ENCODE measurements at places on chromosomes 4 and X. TPM values are rescaled to one million over a fixed set of nuclear protein-coding genes. Genes with fewer than 3 reads are reported as not detected.

The DLG3 gene
- 9.7 TPM for total RNA-seq

The TRIM75 gene
- not detected for total RNA-seq

The NAAA gene
- 15.0 TPM for total RNA-seq

The RPS6KA6 gene
- total RNA-seq, result 2.3 TPM

The TSPAN5 gene
- 66.0 TPM for total RNA-seq

GRCh38 chr4:13944095-13944511, 316.6 kb upstream of the BOD1L1 start:
- no peak for DNase-seq

DNA sequence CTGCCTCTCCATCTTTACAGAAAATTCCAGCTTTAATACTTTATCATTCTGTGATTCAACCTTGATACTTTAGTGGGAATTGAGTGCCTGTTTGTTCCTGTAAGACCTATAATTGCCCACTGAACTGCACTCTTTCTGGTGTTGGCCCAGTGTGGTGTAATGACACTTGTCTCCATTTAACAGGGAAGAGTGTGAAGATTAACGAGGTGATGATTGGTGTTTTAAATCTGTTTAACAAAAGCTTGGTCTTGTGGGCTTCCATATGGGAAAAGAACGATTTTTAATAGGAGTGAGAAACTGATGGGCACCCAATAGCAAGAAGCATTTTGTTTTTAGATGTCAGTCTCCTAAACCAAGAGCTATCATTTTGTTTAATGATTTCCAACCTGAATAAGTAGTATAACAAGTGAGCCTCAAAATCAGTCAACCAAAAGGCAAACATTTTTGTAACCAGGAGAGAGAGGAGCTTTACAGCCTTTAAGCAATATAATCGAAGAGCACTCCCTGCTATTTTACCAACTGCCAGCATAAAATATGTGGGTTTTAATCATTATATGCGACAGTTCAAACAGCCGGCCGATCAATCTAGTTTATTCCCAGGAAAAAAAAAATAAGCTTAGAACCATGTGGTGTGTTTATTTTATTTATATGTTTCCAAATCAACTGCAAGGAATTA, 50.2 kb downstream of the SUPT20HL1 start:
- DNase-seq, result no peak

GRCh38 chr4:4315461-4316149, 25.6 kb downstream of the ZBTB49 start:
- DNase-seq, result no peak

DNA sequence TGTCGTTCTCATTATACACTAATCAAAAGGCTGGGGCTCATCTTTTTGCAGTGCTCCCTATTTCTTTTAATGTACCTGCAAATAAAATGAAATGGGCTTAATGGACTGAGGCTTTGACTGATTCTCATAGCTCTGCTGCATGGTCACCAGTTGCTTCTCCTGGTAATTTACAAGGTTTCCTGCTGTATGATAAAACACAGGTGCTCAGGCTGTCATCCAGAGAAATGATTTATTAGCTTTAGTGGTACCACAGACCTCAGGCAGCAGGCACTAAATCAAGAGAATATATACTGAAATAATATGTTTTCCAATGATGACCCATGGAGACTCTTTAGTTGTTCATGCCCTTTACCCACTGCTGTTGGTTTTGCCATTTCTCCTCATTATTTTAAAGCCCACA, 137.7 kb downstream of the C4orf33 start:
- DNase-seq, result no peak

DNA sequence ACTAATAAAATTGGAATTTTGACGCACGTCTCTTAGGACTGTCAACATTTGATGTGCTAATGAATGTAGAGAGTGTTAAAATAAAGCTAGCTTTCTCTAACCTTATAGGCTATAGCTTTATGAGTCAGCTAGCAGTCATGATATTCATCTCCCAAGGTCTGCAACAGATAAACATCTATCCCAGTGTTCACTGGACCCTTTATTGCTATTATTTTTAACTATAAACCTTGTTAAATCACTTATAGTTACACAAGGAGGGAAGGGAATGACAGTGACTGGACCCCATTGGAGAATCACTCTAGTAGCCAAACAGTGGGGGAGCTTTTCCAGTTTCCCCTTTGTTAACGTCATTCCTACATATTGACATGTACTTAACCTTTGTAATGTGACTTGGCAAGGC, 67.9 kb upstream of the SHISA3 start:
- DNase-seq, result no peak

DNA sequence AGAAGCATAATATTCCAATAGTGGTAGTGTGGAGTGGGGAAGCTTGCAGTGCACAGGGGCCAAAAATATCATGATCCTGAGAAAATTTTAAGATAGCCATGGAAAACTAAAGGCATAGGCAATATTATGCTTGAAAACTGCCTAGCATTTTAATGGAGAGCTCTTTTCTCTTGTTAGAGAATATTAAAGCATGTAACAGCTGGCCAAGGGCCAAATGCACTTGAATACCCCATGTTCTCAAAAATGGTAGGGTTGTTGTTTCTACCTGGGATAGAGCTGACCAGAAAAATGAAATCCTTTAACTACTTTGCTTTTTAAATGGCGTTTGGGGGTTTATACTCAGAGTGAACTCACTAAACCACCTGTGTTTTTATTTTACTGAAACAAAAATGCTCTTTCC, 739.6 kb upstream of the SLIT2 start:
- DNase-seq, result no peak

GRCh38 chrX:149476513-149476912, 28.6 kb downstream of the IDS start:
- peak; percentile 38 for DNase-seq

- DNase-seq, result no peak
Observed at GRCh38 chr4:111618908-111619307, 526.3 kb upstream of the FAM241A start.

DNA sequence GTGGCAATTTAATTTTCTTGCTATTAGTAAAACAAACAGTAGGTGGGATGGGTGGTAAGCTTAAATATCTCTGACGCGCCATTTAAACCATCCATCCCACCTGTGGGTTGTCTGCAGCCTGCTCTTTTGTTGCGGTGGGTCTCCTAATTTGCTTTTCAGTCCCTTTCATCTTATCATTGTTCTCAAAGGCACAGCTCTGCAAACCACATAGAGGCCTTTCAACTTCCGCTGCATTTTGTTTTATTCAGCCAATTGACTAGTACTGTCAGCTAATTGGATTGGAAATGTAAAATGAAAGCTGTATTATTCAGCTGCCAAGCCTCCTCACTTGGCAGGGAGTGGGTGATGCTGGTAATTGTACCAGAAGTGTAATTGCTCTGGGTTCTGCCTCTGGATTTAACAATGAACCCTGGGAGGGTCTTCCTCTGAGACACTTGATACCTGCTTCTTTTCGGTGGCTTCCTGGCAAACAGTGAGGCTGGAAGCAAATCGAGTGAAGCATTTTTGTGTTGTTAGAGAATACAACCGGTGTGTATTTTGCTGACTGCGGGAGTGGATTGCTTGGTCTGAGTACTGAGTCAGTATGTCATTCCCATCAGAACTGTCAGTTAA, 165.6 kb downstream of the FRAS1 start:
- DNase-seq, result no peak

- DNase-seq, result no peak
Observed at GRCh38 chr4:45741897-45742296, 382.0 kb downstream of the GABRG1 start.

DNA sequence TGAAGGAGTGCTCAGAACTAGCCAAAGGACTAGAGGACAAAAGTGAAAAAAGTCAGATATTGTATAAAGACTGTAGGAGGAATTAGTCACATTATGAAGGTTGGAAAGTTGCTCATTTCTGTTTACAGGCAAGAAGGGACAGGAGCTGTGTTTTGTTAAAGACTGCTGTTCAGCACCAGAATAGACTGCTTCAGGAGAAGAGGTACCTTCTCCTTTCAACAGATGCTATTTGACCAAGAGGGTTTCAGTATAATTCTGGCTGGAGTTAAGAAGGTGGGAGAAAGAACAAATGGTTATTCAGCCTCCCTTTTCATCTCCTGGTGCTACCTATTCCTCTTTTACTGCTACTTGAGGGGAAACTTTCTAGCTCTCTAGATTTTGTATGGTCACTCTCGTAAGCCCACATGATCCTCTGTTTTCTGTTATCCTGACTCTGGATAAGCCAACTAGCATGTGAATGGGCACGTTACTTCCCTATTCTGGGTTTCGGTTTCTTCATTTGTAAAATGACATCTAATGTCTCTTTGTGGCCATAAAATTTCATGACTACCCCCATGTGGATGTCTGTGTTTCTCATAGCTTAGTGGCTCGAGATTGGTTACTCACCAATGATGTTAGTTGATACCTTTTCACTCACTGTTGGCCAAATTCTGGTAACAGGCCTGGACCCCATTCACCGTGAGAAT, 68.9 kb downstream of the SH2D1A start:
- DNase-seq, result no peak

GRCh38 chrX:128106630-128107029, 54.4 kb upstream of the ACTRT1 start:
- no peak for DNase-seq

DNA sequence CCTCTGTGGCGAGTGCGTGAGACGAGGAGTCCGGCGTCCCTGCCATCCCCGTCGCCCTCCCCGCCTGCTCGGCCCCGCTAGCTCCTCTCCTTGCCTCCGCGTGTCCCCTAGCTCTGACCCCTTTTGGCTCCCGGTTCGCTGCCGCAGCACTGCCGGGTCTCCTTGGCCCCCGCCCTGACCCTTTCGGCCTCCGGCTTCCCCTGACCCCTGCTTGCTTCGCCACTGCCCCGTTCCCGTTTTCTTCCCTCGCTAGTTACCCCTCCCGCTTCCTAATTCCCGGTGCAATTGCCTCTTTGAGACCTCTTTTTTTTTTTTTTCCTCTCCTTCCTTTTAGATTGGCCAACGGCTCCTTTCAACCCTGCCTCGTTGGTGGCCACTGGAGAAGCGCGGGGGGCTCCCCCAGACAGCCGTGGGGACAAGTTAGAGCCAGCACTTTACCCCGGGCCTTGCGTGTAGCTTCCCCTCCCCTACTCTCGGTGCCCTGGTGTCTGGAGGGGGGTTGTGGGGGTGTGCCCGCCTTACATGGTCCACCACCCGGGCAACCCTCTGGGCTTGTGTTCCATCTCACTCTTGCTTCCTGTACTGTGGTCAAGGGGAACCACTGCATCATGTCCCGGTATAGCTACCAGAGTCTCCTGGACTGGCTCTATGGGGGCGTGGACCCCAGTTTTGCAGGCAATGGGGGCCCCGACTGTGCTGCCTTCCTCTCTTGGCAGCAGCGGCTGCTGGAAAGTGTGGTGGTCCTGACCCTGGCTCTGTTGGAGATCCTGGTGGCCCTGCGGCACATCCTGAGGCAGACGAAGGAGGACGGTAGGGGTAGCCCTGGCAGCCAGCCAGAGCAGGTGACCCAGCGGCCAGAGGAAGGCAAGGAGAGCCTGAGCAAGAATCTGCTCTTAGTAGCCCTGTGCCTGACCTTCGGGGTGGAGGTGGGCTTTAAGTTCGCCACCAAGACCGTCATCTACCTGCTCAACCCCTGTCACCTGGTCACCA, 548 bp downstream of the TMEM164 start:
- no peak for DNase-seq

DNA sequence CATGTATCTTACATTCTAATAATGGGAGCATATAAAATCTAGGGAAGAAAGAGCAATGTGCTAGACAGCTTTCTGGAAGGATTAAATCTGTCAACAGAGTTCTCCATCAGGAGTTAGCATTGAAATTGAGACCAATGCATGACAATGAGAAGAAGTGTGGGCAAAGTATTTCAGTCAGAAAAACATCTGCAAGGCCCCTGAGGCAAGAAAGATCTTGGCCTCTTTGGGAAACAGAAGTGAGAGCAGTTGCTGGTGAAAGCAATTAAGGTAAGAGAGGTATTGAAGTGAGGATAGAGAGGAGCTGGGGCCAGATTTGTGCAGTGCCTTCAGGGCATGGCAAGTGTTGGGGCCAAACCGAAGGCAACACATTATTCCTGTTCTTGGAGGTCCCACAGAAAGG, 999.1 kb downstream of the STPG2 start:
- DNase-seq, result no peak

GRCh38 chr4:23333946-23334878, 555.6 kb downstream of the PPARGC1A start:
- DNase-seq, result no peak

DNA sequence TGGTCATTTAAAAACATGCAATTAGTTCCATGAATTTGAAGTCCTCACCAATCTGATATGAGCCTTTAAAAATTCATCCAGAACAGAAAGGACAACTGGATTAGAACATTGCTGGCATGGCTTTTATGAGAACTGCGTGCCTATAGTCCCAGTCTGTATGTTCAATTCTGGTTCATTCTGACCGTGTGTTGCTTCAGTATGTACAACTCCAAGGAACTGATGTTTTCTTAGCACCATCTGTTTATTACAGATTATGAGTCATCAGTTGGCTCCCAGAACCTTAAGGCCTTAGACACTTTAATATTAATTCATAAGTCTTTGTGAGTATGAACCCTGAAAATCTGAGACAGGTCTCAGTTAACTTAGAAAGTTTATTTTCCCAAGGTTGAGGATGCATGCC, 115.0 kb downstream of the CEP44 start:
- no peak for DNase-seq

All from osteocyte (in vitro differentiated cells).